ENCODE measurements at places on chromosomes 2 and 18. TPM values are rescaled to one million over a fixed set of nuclear protein-coding genes. Genes with fewer than 3 reads are reported as not detected.

Gene COL4A4
- 6.1 TPM for total RNA-seq

DNA sequence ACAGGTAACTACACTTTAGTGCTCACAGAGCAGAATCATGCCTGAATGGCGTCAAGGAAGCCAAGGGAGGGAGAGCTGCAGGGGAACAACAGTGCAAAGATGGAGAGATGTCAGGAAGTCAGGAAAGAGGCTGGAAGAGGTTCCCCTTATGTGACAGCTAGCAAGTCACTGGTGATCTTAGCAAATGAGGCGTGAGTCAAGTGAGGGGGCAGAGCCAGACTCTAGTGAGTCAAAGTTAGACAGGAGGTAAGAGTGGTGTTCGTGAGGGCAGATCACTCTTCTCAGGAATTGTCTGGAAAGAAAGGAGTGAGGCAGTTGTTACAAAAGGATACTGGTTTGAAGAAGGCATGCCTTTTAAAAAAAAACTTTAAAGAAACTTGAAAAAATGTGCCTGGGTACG, 87.1 kb downstream of the MEP1B start:
- no peaks in the 10 kb centered on the region for H3K36me3 ChIP-seq
- DNase-seq: no peak
- no peaks in the 10 kb centered on the region for H3K4me1 ChIP-seq
- no peaks in the 10 kb centered on the region for H3K27me3 ChIP-seq

GRCh38 chr2:130896813-130897212, 60.1 kb downstream of the ARHGEF4 start:
- H3K4me1 ChIP-seq: no peaks in the 10 kb centered on the region
- H3K36me3 ChIP-seq: no peaks in the 10 kb centered on the region
- no peak for DNase-seq
- H3K27ac ChIP-seq: no peak overlapping the region

DNA sequence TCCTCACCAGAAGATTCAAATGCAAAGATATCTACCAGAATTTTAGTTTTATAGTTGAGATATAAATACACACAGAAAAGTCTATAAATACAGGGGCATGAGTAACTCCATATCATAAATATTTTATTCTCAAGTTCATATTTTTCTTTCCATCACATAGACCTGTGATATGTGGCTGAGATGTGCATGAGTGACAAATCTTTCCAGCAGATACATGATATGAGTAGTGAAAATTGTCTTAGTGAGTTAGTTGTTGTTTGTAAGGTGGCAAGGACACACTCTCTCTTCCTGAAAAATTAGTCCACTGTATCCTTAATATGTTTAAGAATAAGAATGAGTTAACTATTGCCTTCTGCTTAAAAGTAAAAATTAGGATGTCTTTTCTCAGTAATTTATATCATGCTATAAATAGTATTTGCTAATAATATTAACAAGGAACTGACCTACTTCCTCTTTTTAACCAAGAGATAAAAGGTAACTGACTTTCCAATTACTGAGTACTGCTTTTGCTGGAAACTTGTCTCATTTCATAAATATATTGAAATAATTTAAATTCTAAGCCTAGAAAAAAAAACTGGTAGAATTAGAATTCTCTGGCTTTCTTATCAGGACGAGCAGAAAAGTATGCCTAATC, 85.2 kb upstream of the SESTD1 start:
- H3K27me3 ChIP-seq: no peaks in the 10 kb centered on the region
- H3K36me3 ChIP-seq: no peaks in the 10 kb centered on the region
- no peak overlapping the region for H3K4me3 ChIP-seq

Gene PHOSPHO2
- total RNA-seq: 17.4 TPM

GRCh38 chr2:31429759-31430438, 15.4 kb upstream of the XDH start:
- H3K27me3 ChIP-seq: no peaks in the 10 kb centered on the region
- no peaks in the 10 kb centered on the region for H3K36me3 ChIP-seq
- no peak overlapping the region for H3K27ac ChIP-seq
- H3K4me1 ChIP-seq: no peaks in the 10 kb centered on the region
- no peak for DNase-seq

Gene GPR45
- total RNA-seq: not detected

DNA sequence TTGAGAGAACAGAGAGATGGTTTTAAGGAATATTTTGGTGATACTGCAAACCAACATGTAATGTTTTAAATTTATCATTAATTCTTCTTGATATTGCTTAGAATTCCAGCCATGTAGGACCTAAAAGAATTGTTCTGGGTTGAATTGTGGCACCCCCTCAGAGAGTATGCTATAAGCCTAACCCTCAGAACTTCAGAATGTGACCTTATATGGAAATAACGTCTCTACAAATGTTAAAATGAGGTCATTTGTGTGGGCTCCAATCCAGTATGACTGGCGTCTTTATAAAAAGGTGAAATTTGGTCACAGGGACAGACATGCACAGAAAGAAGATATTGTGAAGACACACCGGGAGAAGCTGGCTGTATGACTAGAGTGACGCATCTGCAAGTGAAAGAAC, 193.6 kb downstream of the NRXN1 start:
- DNase-seq: no peak
- no peak overlapping the region for H3K4me3 ChIP-seq
- no peaks in the 10 kb centered on the region for H3K36me3 ChIP-seq

Gene UGGT1
- total RNA-seq: 34.7 TPM

Gene KCNK3
- total RNA-seq: 14.5 TPM

Gene CYBRD1
- 67.9 TPM for total RNA-seq

DNA sequence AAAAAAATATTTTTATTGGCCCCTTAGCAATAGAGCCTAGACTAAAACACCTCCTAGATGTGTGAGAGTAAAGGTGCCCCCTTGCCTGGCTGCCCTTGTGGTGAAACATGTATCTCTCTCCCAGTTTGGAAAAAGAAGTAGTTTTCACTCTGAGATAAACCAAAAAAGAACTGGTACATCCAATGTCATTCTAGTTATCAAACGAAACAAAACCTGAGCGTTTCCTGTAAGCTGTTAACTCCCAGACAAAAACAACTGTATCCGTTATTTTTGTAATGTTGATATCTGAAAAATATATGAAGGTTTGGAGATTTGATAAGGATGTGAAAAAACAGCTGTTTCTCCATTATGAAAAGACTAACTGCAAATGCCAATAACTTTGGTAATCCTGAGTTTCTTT, 24.3 kb downstream of the HEATR5B start:
- no peaks in the 10 kb centered on the region for H3K36me3 ChIP-seq
- no peaks in the 10 kb centered on the region for H3K4me1 ChIP-seq
- no peaks in the 10 kb centered on the region for H3K27me3 ChIP-seq
- no peak for DNase-seq
- no peak overlapping the region for H3K4me3 ChIP-seq

DNA sequence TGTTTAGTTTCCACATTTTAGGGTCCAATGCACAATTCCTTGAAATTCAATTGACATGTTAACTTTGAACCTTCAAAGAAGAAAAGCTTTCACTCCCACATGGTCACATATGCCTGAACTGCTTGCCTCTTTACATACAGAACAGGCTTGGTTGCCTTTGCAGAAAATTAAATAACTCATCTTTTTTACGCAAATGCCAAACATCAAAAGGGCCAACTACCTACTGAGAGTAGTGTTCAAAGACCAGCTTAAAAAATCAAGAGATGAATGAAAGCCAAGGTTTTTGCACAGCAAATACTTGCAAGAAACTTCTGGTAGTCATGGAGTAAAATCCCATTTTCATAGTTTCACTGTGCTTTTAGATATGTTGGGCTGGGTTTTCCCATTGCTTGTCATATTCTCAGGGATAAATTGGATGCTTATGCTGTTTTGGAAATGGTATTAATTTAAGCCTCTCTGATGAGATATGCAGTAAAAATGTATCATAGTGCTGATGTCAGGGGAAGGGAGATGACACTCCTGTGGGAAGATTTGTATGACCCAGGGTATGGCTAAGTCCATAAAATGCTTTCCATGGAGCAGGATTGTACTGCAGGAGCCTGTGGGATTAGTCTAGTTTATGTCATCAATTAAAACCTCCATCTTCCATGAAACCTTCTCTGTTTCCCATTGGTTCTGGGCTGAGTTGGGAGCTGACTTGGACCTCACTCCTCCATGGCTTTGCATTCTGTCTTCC, 60.6 kb upstream of the DARS1 start:
- no peaks in the 10 kb centered on the region for H3K27me3 ChIP-seq
- no peak for DNase-seq
- H3K4me1 ChIP-seq: no peaks in the 10 kb centered on the region
- no peak overlapping the region for H3K4me3 ChIP-seq

DNA sequence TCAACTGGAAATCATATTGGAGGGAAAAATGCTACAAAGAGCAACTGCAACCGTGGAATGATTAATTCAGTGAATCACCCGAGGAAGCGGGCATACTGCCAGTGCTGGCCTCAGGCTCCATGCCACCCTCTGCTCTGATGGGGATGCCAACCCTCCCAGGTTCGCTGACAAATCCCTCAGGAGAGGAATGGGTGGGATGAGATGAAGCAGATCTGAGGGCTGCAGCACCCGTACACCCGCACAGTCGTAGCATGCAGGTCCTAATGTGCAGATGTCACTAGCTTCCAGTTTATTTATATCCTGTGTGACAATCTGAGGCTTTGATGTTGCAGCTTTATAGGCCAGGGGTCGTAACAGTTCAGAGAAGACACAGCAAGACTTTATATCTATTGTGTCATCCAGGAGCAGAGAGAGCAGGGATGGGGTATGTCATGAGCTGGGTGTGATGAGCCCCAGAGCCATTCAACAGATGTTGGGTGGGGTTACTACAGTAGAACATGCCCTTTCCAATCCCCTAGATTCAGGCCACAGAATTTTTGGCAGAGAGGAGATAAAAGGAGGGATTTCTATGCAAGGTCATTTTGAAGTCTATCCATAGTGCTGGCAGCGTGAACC, 44.6 kb downstream of the DPP4 start:
- no peak for DNase-seq
- H3K36me3 ChIP-seq: no peaks in the 10 kb centered on the region
- no peaks in the 10 kb centered on the region for H3K27me3 ChIP-seq
- H3K27ac ChIP-seq: no peak overlapping the region
- no peak overlapping the region for H3K4me3 ChIP-seq

- no peaks in the 10 kb centered on the region for H3K27me3 ChIP-seq
- no peaks in the 10 kb centered on the region for H3K36me3 ChIP-seq
- peak overlapping the region; percentile 43 for H3K4me3 ChIP-seq
- H3K27ac ChIP-seq: peak overlapping the region; percentile 33
- H3K4me1 ChIP-seq: no peaks in the 10 kb centered on the region
- DNase-seq: no peak
Observed at GRCh38 chr2:153476816-153477635, 1.5 kb downstream of the RPRM start.

DNA sequence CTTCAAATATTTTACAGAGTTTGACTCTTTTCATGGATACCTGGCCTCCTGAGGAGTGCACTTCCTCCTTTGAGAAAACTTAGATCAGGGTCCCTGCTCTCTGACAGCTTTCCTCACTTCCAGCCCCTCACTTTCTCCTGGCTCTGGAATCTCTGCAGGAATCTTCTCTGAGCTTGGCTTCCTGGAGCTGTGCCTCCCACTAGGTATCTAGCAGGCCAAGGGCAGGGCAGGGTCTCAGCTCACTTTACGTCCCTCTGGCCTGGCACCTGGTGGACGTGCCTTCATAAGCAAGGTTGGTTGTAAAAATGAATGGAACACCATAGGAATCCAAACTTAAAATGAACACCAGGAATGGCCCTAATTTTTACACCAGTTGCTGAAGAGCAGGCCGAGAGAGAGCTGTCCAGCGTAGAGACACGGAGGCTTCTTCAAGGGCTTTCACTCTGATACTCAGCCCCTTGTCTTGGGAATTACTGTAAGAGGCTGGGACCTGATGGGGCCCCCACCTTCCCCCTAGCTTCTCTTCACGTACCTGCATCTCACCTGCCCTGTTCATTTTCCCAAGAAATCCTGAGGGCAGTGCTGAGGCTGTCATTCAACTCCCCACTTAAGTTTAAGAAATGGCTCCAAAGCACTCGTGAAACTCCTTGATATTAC, 426.9 kb upstream of the ID2 start:
- no peak overlapping the region for H3K27ac ChIP-seq
- no peak overlapping the region for H3K4me3 ChIP-seq
- H3K4me1 ChIP-seq: no peaks in the 10 kb centered on the region

DNA sequence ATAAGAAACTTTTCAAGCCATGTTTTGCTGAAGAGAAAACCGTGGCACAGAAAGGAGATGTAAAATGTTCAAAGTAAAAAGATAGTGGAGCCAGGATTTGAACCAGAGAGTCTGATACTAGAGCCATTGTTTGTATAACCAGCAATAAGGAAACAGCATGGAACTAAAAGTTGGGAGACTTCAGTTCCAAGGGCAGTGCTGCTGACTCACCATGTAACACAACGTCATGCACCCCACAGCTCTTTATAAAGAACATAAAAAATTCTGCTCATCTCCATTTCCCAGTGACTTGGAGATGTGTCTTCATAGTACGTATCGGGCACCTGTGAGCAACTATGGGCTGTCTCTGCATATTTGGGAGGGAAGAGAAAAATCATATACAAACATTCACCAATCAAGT, 353.0 kb upstream of the PIK3C3 start:
- no peaks in the 10 kb centered on the region for H3K4me1 ChIP-seq
- DNase-seq: no peak
- H3K27me3 ChIP-seq: no peaks in the 10 kb centered on the region
- H3K27ac ChIP-seq: no peak overlapping the region
- H3K4me3 ChIP-seq: no peak overlapping the region

GRCh38 chr2:64273524-64274398, 129.5 kb upstream of the PELI1 start:
- DNase-seq: peak; percentile 17
- H3K36me3 ChIP-seq: no peaks in the 10 kb centered on the region

GRCh38 chr2:126662621-126663020, 6.7 kb downstream of the GYPC start:
- H3K27me3 ChIP-seq: no peaks in the 10 kb centered on the region
- no peaks in the 10 kb centered on the region for H3K4me1 ChIP-seq
- H3K27ac ChIP-seq: no peak overlapping the region
- DNase-seq: no peak

DNA sequence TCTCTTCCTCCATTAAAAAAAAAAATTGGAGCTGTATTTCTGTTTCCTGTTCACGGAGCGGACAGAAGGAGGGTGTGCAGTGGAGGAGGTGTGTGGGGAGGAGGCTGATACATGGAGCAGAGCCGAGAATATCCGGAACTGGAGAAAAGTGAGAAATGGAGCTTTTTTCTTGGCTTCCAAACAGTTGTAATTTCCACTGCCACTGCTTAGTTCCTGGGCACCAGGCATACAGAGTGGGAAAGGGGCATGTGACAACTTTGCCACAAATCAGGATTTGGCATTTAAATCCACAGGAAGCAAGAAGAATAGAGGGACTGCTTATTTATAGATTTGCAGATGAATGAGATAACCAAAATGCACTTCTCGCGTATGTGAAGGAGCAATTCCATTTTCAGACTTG, 71.2 kb downstream of the BCL11A start:
- no peak overlapping the region for H3K27ac ChIP-seq
- H3K4me1 ChIP-seq: no peaks in the 10 kb centered on the region
- no peak for DNase-seq
- H3K36me3 ChIP-seq: no peaks in the 10 kb centered on the region

- no peak for DNase-seq
- H3K4me1 ChIP-seq: no peaks in the 10 kb centered on the region
- no peak overlapping the region for H3K4me3 ChIP-seq
- H3K36me3 ChIP-seq: no peaks in the 10 kb centered on the region
- H3K27me3 ChIP-seq: no peaks in the 10 kb centered on the region
Observed at GRCh38 chr2:12441750-12442475, 274.8 kb upstream of the TRIB2 start.

GRCh38 chr2:157336137-157337010, 10.8 kb upstream of the ERMN start:
- no peaks in the 10 kb centered on the region for H3K36me3 ChIP-seq
- no peak overlapping the region for H3K27ac ChIP-seq
- H3K4me3 ChIP-seq: no peak overlapping the region
- peak; percentile 34 for DNase-seq
- H3K27me3 ChIP-seq: no peaks in the 10 kb centered on the region
- no peaks in the 10 kb centered on the region for H3K4me1 ChIP-seq

Gene MOCOS
- 2.5 TPM for total RNA-seq

All from prostate gland (tissue), 2 donors.